ENCODE measurements at places on chromosomes 12 and 14. TPM values are rescaled to one million over a fixed set of nuclear protein-coding genes. Genes with fewer than 3 reads are reported as not detected.

The TROAP gene
- 11.3 TPM for total RNA-seq

The CCDC197 gene
- total RNA-seq, result not detected

The SLCO1B1 gene
- total RNA-seq, result not detected

The BICDL1 gene
- total RNA-seq, result 1.7 TPM

The ZNF740 gene
- total RNA-seq, result 10.8 TPM

The ZDHHC22 gene
- total RNA-seq, result not detected

DNA sequence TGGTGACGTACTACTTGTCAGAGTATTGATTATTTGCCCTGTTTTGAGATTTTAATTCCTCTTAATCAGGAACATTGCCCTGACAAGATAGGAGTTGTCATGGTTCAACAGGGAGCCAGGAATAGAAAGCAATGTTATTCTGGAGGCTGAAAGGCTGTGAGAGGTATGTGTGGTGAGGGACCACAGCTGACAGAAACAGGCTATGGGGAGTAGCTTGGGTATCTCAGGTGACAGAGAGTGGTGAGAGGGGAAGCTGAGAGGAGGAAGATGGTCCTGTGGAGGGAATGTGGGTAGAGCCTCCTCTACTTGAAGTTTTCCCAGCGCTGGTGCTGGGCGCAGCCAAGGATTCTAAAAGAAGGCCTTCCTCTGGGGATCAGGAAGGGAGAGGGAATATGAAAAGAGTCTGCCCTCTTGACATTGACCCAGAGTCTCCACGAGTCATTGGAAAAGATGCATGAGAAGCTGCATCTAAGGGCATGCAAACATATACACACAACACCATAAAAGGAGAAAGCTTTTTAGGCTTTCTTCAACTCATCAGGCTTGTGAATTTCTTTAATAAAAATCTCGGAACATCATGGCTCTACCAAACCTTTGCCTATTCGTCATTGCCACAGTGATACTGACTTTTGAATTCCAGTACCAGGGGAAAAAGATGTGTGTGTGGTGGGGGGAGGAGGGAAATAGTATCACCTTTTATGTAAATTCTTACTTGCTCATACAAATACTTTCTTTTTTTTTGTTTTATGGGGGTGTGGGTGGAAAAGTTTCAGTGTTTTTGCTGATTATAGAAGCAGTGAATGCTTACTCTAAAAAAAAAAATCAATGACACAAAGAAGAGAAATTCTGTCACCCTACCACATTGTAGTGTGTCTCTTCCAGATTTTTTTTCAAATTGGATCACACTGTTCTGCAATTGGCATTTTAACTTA, 39.9 kb upstream of the DHRS7 start:
- no peak for DNase-seq

- no peak for DNase-seq
Measured at GRCh38 chr14:101476258-101476915, 84.9 kb upstream of the DIO3 start.

DNA sequence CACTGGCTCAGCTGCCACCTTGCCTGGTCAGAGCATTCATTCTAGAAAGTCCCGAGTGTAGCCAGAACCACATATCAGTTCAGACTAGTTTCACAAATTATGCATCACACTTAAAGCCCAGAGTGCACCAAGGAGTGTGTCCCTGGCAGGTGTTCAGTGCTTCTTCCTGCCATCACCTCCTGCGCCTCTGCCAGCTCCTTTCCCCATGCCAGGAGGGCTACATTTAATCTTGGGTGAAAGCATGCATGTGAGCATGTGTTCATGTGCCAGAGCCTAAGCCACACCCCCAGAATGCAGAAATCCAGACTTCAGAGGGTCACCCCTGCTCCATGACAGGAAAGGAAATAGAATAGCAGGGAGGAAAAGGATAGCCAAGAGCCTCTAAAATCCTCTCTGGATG, 381.6 kb downstream of the DPF3 start:
- no peak for DNase-seq

GRCh38 chr12:109958374-109958773, 37.8 kb downstream of the GIT2 start:
- DNase-seq, result no peak

DNA sequence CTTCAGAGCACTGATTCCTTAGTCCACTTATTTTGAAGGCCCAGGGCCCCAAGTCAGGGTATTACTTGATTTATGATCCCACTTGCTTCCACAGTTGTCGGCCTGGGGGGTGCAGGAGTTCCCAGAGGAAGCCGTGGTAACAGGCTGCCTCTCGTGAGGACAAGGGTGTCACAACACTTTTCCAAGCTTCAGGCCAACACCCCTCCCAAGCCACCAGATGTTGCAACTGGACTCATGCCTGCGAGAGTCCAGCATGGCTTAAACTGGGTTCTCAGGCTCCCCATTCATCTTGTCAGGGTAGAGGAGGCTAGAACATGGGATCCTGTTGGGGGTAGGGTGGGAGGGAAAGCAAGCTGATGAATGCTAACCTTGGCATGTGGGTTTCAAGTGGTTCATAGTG, 56.1 kb downstream of the BMP4 start:
- peak; percentile 83 for DNase-seq

- DNase-seq, result no peak
Measured at GRCh38 chr14:86815341-86815740, 1177.6 kb downstream of the GALC start.

- DNase-seq, result peak; percentile 35
Measured at GRCh38 chr14:39467889-39468524, 35.8 kb upstream of the FBXO33 start.

DNA sequence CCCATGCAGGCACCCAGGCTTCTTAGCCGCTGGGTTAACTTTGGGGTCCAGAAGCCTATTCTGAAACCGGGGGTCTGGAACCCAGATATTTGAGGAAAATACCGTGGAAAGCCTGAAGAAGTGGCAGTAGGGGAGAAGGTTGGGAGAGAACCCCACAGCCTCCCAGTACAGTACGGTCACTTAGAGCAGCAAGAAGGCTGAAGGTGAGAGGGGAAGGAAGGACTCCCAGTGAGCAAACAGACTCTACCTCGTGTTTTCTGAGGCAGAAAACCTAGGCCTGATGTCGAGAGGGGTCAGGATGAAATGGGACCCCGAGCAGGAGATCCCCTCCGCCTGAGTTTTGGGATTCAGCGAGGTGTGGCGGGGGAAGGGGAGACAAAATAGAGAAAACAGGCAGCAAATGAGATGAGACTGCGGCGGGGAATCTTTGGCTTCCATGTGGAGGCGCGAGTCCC, 10.7 kb upstream of the CALCOCO1 start:
- no peak for DNase-seq

- DNase-seq, result peak; percentile 57
Measured at GRCh38 chr12:58420503-58420902, 479.1 kb downstream of the ATP23 start.

DNA sequence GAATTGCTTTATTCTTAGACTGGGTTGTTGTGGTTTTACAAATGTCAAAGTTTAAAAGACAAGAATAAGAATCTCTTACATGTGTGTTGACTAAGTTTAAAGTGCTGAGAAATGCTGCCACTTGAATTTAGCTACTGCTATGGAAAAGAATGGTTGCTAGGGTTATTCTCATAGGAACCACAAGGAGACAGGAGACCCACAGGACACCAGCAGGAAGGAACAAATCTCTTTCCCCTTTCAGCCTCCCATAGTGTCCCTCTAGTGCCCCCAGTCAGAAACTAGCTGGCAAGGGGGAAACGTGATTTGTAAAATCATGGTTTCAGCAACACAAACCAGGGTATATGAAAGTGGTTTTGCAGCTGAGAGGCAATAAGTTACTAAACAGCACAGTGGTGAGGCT, 102.7 kb downstream of the ST8SIA1 start:
- peak; percentile 7 for DNase-seq

- peak; percentile 79 for DNase-seq
Measured at GRCh38 chr12:68240079-68240478, 13.3 kb downstream of the IL22 start.

All from fibroblast of villous mesenchyme (primary cell).